ENCODE measurements at places on chromosomes 16 and 17.

DNA sequence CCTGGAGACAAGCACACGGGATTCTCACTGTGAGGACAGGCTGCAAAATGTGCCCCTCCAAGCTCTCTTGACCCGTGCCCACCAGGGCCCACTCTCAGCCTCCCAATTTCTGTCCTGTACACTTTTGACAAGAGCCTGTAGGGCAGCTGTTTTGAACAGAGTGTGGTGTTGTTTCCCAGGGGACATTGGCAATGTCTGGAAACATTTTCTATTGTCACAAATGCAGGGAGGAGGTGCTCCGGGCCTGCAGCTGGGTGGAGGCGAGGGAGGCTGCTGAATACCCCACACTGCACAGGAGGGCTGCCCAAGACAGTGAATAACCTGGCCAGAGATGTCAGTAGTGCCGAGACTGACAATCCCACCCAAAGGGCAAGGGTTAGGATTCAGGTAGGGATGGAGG lies 10.5 kb downstream of the CEP295NL start:
- DNase-seq, result no peak

- no peak for DNase-seq
These were observed 107.9 kb downstream of the RAP1GAP2 start for GRCh38 chr17:2904135-2904534.

DNA sequence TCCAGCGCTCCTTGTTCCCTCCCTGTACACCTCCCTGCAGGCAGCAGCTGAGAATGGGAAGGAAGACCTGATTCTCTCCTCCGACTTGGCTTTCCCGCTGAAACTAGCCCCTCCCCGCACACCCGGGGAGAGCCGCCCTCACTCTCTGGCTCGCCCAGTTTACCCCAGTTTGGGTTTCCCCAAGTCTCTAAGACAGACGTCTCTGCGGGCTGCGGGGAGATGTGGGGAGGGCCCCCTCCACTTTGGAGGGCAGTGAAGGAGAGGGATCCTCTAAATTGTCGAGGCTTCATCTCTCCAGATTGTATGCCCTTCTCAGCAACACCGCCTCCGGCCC lies 797 bp downstream of the GRB7 start:
- peak; percentile 70 for DNase-seq

GRCh38 chr17:51228161-51228560 lies 31.7 kb downstream of the MBTD1 start:
- no peak for DNase-seq

GRCh38 chr17:63445954-63446752 lies at the start of gene CYB561:
Gene CYB561, minus strand, starts transcription at chr17:63446306. Its CDS starts 8,759 bp downstream, at chr17:63437547.
- peak; percentile 93 for DNase-seq

- no peak for DNase-seq
These were observed 30.3 kb upstream of the CDC42EP4 start for GRCh38 chr17:73342050-73342522.

DNA sequence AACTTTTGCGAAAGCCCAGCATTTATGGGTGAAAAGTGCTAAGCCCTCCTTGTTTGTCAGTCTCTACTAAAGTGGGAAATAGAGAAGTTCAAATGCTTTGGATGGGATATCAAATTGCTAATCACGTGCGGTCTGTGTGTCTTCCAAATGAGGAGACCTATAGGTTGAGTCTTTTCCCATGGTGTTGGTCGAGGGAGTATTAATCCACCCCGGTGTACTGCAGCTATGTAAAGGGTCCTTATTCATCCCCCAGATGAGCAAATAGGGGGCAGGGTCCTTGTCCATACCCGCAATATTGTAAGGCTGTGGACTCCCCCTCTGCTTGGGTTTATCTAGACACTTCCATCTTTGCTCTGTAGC lies 14.6 kb downstream of the KIAA0513 start:
- DNase-seq, result no peak

DNA sequence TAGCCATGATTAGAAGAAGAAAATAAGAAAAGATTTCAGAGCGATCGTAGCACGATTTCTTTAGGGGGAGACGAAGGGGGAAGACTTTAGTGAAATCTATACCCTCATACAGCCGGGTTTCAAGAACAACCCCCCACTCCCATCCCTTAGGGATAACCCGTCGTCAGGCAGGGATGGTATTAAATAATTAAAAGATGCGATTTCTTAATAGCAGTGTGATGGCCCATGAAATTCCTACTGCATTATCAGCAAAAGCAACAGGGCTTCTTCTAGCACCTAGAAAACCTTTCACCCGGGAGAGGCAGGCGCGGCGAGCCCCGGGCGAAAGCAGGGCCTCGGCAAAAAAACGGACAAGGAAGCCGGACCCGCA lies 1.4 kb downstream of the CDH11 start:
- no peak for DNase-seq

GRCh38 chr16:58152246-58152868 lies 23.2 kb upstream of the CFAP20 start:
- DNase-seq, result no peak

DNA sequence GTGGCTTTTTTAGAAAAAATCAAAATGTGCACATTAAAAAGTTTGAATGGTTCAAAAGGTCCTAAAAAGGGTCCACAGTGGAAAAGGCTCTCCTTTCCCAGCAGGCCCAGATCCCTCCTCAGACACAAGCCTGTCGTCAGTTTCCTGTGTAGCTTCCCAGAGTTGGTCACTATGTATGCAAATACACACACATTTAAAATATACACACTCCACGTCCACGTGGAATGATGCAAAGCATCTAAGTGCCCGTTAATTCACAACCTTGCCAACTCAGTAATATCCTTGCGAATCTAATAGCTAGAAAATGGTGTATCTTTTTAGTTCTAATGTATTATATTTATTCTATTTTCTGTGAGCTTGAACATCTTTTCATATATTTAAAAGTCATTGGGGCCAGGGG lies 17.7 kb downstream of the NLRC5 start:
- no peak for DNase-seq

DNA sequence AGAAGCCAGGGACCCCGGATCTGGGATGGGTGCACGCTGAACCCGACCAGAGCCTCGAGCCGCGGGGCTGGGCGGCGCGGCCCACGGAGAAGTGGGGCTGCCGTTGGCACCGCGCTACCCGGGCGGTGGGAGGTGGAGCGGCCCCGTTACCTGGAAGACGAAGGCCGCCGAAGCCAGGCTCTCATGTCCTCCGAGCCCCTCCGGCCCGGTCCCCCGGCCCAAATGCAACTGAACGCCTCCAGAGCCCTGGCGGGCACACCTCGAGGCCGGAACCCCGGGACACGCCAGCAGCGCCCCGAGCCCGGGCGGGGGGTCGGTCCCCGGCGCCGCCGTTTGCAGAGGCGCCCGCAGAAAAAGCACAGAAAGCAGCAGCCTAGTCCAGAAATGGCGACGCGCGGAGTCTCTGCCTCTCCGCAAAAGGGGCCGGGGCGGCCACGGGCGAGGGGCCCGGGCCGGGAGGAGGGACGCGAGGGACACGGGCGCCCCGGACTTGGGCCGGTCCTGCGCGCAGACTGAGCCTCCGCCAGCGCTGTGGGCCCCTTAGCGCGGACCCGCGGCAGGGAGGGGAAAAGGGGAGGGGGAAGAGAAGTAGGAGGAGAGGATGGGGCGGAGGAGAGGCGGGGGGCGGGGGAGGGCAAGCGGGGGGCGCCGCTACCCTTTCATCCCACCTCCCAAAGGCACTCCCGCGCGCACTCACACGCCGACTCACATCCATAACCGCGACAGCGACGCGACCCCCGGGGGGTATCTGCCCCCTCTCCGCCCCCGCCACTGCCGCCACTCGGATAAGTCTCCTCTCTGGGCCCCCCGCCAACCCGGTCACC lies 1.4 kb downstream of the AXIN2 start:
- no peak for DNase-seq

- DNase-seq, result no peak
These were observed 7.9 kb downstream of the KRT37 start for GRCh38 chr17:41416479-41416878.

DNA sequence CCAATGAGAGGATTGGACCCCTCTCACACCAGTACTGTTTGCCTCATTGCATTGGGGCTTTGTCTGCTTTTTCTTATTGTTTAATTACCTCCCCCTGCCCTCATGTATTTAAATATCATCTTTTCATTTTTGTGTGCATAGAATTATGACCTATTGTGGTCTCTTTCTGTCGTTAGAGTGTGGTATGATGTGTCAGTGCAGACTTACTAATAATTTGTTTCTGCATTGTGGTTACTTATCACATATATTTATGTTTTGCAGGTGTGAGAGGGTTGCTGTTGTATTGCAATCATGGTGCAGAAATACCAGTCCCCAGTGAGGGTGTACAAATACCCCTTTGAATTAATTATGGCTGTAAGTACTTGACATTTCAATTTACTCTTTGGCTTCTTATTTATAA lies 2.5 kb downstream of the SEC14L1 start:
- no peak for DNase-seq

DNA sequence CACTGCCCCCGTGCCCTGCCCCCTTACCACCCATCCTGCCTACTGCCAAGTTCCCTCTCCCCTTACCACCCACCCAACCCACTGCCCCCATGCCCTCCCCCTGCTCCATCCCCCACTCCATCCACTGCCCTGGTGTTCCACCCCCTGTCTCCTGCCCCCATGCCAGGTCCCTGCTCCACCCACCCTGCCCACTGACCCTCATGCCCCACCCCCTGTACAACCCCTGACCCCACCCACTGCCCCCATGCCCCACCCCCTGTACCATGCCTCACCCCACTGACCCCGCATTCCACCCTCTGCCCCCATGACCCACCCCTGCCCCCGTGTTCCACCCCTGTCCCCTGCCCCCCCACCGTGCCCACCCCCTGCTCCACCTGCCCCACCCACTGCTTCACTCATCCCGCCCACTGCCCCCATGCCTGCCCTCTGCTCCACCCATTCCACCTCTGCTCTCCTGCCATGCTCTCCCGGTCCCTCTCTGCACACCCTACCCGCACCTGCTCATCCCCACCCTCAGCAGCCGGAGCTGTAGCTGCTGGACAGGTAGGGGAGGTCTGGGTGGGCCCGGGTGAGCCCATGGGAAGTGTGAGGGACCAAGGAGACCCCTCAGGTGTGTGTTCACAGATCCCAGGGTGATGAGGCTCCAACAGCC lies 7.4 kb upstream of the FN3KRP start:
- DNase-seq, result no peak

- DNase-seq, result no peak
These were observed 53.8 kb downstream of the COG7 start for GRCh38 chr16:23398987-23399805.

DNA sequence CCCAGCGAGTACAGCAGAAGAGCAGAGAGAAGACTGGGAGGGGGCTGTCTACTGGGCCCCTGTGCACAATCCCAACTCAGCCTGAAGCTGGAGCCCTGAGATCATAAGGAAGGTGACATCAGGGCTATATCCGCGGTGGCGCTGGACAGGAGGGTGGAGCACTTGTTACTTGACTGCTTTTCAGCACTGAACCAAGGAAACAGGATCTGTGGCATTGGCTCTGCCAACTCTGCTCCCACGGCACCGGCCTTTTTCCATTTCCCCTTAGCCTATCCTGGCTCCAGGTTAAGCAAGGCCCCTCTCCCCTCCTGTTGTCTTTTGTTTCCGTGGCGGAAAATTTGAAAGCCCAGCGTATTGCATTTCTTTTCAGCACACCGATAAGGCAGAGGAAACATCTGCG lies 125.0 kb upstream of the IRX3 start:
- DNase-seq, result no peak

GRCh38 chr17:79993390-79994227 lies 42.1 kb downstream of the TBC1D16 start:
- DNase-seq, result no peak

DNA sequence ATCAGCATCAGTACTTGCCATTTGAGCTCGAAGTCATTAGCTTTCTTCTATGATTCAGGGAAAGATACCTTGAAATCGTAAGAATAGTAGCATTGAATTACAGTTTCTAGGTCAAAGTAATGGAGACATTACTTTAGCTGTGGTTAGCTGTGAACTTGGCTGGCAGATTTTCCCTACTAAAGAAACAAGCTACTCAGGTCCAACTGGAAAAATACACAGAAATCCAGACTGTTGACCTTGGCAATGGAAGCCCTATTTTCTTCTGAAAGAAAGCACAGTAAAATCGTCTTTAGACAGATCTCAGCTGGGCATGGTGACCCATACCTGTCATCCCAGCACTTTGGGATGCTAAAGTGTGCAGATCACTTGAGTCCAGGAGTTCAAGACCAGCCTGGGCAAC lies 13.4 kb upstream of the DNAJA2 start:
- DNase-seq, result no peak

DNA sequence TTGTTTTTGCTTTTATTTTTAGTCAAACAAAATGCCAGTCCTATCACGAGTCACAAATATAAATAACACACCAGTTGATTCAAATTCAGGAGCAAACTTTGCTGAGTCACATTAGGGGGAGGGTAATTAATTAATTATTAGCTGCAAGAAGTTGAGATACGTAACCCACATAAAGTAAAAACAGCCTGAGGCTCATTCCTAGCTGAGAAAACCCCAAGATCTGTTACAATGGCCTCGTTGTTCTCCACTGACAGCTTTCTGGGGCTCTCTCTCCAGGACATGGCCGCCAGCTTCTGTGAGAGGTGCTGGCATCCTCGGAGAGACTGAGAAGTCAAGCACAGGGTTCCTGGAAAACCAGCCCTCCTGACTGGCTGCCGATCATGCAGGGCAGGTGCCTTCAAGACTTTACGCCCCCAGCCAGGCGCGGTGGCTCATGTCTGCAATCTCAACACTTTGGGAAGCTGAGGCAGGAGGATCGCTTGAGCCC lies 11.1 kb downstream of the RAB40B start:
- DNase-seq, result no peak

GRCh38 chr16:12231666-12232065 lies 255.1 kb downstream of the SNX29 start:
- DNase-seq, result no peak

DNA sequence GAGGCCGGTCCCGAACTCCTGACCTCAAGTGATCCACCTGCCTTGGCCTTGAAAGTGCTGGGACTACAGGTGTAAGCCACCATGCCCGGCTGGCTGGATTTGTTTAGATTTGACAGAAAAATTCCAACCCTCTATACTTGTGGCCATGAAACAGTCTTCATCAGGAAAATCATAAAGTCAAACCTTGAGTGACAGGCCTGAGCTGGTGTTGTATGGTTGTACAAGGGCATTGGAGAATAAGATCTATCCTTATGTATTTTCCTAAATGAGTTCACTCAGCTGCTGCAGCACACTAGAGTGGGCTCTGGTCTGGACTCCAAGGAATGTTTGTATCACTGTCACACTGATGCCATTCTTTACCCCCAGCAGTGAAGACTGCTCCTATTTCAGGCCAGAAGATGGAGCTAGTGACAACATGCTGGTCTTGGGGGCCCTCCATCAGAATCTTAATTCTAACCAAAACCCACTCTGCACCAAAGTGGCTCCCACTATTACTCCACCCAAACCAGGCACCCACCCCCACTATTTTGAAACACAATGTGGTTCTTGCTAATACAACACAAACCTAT lies 27.4 kb downstream of the SNX11 start:
- no peak for DNase-seq

GRCh38 chr17:48633266-48633677 lies 7.1 kb upstream of the HOXB9 start:
- no peak for DNase-seq
